ENCODE measurements at places on chromosomes 3 and 15. TPM values are rescaled to one million over a fixed set of nuclear protein-coding genes. Genes with fewer than 3 reads are reported as not detected.

Gene PTH1R
- polyA plus RNA-seq, result 6.5 TPM

Gene SCN5A
- polyA plus RNA-seq, result 88.4 TPM

Gene GPR149
- not detected for polyA plus RNA-seq

Gene CCR8
- not detected for polyA plus RNA-seq

DNA sequence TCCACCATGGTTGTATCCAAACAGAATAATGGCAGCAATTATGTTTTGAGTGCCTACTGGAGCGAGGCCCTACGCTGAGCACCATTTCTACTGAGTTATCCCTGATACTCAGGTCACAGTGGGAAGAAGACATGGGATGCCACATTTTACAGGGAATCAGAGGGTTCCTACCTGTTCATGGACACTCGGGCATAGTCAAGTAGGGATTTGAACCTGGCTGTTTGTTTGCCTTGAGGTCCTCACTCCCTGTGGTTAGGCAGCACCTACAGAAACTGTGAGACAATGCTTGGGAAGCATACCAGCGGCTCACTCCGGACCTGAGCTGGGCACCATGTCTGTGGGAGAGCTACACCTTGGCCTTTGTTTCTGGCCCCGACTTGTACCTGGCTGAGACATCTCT lies 390.4 kb downstream of the LRTM1 start:
- no peak for DNase-seq

GRCh38 chr3:112561484-112561733 lies 353 bp downstream of the ATG3 start:
- no peak for DNase-seq

DNA sequence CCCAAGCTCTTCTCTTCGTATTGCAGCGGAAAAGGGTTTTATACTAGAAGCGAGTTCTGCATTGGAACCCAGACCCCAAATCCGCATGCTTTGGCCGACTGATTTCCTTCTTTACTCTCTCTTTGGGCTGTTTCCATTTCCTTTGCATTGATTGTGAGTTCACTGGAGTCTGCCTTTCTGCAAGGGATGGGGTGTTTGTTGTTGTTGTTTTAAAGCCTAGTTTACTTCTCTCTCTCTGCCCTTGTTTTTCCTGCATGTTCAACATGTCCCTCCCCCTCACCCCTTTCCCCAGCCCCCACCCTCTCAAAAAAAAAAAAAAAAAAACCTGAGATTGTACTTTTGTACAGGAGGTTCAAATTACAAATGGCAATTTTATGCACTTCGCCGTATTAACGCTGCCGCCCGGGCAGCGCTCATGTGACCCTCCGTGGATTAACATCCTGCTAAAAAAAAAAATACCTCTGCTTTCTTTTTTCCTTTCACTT lies 2.2 kb downstream of the NR2F2 start:
- no peak for DNase-seq

GRCh38 chr3:169112153-169112892 lies 551.2 kb downstream of the MECOM start:
- DNase-seq, result no peak

- DNase-seq, result peak; percentile 61
Measured at GRCh38 chr15:73052653-73053397, 562 bp downstream of the NEO1 start.

- DNase-seq, result no peak
Measured at GRCh38 chr3:14718539-14718938, 43.6 kb downstream of the C3orf20 start.

- DNase-seq, result no peak
Measured at GRCh38 chr3:128071771-128072453, 19.7 kb downstream of the SEC61A1 start.

Gene NR1I2
- 0.11 TPM for polyA plus RNA-seq

Gene XCR1
- polyA plus RNA-seq, result not detected

Gene CHL1
- polyA plus RNA-seq, result 1.3 TPM

DNA sequence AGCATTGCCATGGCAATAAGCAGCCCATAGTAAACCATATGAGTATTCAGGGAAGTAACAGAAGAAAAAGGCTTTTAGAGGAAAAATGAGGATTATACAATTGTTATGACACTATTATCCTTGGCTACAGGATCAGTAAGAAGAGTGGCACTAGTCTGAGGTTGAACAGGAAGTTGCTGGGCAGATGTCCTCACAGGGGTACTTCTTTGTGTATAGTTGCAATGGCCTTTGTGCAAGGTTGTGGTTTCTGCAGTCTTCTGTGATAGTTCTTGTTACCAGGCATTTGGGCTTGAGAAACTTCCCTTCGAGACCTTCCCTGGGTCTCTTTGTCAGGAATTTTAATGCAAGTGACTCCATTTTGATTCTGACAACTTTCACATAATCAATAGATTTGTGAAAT lies 100.6 kb upstream of the ATP11B start:
- DNase-seq, result no peak

DNA sequence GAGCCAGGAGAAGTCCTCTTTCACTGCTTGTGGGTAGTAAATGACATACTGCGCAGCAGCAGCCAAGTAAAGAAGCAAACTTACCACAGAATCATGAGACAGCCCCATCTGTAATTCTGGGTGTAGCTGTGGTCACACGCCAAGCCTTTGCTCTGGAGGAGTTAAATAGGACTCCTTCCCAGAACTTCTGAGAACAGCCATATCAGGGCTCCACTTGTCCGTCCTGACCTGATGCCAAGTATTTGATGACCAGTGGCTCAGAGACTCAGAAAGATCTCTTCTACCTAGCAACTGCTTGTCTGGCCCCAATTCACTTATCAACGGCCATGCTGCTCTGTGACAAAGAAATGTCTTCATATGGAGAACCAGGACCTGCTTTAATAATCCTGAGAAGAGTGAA lies 20.6 kb upstream of the GOLIM4 start:
- peak; percentile 75 for DNase-seq

- DNase-seq, result no peak
Measured at GRCh38 chr3:192897005-192897404, 20.7 kb downstream of the MB21D2 start.

DNA sequence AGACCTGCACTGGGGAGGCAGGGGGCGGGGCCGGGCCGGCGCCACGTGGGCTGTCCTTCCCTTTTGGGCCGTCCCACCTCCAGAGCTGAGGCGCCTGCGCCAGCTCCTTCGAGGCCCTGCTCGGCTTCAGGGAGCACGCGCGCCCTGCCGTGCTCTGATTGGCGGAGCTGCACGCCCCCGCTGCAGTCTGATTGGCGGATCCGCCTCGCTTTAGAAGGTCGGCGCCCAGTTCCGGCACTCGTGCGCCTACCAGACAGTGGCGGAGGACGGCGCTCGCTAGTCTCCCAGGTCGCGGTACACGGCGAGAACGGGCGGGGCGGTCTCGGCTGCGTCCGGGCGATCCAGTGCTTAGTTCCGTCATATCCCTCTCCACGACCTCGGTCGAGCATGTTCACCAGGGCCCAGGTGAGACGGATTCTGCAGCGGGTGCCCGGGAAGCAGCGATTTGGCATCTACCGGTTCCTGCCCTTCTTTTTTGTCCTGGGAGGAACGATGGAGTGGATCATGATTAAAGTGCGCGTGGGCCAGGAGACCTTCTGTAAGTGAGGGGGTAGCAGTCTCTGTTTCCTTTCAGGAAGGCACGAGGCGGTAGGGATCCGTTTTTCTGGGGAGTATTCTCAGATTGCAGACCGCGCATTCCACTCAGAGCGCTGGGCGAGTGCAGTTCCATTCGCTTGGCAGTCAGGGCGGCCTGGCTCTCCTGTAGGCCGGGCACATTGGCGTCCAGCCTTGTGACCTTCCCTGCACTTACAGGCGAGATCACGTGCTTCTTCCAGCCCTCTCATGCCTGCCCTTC lies at the start of gene UQCC5:
Gene UQCC5, plus strand, starts transcription at position 237 of the 796 bp plus-strand sequence. Its CDS starts 151 bp downstream, at position 388.
- DNase-seq, result peak; percentile 98

Gene DZIP3
- 5.2 TPM for polyA plus RNA-seq

Gene IL12A
- 0.57 TPM for polyA plus RNA-seq

Gene FEM1B
- polyA plus RNA-seq, result 9.3 TPM

DNA sequence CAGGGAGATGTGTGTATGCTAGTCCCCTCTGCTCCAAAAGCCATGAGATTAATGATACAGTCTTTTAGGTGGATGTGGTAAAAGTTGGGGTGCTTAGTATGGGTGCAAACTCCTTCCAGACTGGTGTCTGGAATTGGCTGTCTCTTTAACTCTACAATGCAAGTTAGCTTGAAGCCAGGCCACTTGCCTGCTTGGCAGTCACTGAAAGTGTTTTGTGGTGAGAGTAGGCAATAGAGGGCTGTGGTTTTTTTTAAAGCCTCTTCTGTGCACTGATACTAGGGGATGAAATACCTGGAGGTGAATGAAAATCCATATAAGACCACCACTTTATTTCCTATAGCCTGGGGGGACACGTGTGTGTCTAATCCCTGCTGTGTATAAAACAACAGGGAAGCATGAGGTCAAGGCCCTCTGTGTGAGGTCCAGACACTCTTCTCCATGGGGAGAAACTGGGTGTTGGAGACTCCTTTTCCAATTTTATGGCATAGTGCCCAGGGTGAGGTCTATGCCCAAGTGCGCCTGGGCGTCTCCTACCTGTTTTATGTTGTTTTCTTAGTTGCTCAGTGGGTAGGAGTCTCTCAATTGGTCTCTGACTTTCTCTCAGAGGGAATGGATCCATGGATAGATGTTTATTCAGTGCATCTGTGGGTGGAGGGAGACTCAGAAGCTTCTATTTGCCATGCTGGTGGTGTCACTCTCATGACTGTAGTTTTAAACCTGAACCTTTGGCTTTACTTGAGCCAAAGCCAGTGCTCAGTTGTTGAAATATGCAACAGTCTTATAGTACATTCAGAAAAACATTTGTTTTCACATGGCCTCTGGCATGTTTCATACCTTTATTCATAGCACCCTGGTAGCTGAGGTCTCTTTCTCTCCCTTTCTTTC lies 327.8 kb upstream of the ATP11B start:
- DNase-seq, result no peak

Gene FBXW12
- not detected for polyA plus RNA-seq

DNA sequence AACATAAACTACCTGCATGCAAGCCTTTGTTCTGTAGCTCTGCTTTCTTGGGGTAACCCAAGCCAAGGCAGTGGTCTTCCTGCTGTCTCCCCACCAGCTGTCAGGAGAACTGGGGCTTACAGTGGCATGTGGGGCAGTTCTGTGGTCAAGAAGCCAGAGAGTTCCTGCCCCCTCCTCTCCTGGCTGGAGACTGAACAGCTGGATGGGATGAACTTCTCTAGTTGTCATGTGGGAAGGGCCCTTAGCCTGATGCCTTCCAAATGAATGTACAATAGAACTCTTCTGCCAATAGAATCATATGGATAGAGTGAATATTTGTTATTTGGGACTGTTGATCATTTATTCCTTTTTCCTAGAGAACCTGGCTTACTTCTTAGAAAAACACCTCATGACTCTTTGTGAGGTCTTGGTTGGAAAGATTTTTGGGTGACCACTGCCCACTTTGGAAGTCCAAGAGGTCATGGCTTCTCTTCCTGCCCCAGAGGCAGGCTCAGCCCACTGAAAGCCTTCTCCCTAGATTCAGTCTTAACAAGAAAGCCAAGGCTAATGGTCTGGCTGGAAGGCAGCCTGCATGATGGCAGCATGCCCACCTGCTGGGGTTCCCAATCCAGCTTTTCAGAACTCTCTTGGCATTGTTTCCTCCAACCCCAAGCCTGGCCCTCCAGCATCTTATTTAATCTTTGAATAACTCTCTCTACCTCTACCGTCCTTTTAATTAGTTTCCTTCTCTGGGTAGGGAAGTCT lies 462.9 kb upstream of the PROK2 start:
- no peak for DNase-seq

Gene ZNF106
- polyA plus RNA-seq, result 135 TPM

Gene GRIP2
- 42.6 TPM for polyA plus RNA-seq

DNA sequence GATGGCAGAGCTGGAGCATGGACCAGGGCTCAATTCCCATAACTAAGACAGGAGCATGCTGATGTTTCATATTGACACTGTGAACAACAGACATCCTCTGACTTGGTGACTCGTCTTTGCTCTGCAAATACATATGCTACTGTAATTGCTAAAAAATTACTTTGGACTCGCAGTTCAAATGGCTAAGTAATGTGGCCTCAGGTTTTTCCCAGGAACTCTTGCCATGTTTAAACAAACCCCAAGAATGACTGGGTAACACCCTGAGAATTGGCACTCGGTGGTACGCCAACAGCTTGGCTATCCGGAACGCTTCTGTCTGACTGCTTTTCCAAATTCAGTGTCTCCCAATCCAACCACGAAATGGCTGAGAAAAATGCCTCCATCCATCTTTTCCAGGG lies 456.7 kb upstream of the THBS1 start:
- DNase-seq, result no peak

- no peak for DNase-seq
Measured at GRCh38 chr15:37100966-37101215, 542 bp upstream of the MEIS2 start.

GRCh38 chr15:93479715-93480114 lies 390.7 kb upstream of the RGMA start:
- peak; percentile 54 for DNase-seq

- DNase-seq, result no peak
Measured at GRCh38 chr3:186882150-186882524, 39.6 kb downstream of the ADIPOQ start.

Gene ABI3BP
- 7.8 TPM for polyA plus RNA-seq

Gene SOX14
- not detected for polyA plus RNA-seq

DNA sequence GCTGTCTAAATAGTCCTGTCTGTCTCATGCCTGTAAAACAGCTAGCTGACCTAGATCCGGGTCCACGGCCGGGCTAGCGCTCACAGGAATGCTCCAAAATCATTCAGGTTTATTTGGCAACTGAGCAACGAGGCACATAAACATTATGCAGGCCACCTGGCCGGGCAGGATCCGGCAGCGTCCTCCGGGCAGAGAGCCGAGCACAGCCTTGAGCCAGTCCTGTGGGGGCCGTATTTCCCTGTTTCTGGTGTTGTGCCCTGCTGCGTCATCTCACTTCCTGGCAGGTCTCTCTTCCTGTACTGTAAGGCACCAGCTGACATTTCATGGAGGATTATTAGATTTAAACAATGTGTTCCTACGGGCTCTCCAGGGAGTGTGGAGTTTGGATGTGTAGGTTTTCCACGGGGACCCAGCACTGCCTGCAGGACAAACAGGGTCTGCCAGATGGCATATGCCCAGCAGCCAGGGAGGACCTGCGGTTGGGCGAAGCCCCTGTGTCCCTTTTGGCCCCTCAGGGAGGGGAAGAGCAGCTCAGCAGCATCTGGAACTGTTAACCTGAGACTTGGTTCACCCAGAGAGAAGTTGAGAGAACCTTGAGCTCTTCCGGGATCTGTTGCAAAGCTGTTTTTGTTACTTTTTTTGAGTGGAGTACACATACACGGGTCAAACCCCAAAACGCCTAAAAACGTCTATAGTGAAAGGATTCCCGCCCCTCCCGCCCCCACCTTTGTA lies 16.6 kb upstream of the LRRK1 start:
- DNase-seq, result peak; percentile 83

GRCh38 chr3:107328069-107328468 lies 49.2 kb upstream of the CCDC54 start:
- no peak for DNase-seq

Gene CTXN2
- not detected for polyA plus RNA-seq

Gene GP5
- polyA plus RNA-seq, result not detected

Gene NEK10
- 0.72 TPM for polyA plus RNA-seq

Gene MNS1
- polyA plus RNA-seq, result 0.88 TPM

- no peak for DNase-seq
Measured at GRCh38 chr3:143806038-143806437, 42.2 kb downstream of the SLC9A9 start.

GRCh38 chr15:42735382-42736165 lies 1.4 kb downstream of the CDAN1 start:
- DNase-seq, result no peak

Measured in heart left ventricle (tissue), 16 donors.